ENCODE measurements at places on chromosomes 12 and 14.

- no peak for DNase-seq
Measured at GRCh38 chr12:25447046-25447445, 106.0 kb downstream of the LMNTD1 start.

DNA sequence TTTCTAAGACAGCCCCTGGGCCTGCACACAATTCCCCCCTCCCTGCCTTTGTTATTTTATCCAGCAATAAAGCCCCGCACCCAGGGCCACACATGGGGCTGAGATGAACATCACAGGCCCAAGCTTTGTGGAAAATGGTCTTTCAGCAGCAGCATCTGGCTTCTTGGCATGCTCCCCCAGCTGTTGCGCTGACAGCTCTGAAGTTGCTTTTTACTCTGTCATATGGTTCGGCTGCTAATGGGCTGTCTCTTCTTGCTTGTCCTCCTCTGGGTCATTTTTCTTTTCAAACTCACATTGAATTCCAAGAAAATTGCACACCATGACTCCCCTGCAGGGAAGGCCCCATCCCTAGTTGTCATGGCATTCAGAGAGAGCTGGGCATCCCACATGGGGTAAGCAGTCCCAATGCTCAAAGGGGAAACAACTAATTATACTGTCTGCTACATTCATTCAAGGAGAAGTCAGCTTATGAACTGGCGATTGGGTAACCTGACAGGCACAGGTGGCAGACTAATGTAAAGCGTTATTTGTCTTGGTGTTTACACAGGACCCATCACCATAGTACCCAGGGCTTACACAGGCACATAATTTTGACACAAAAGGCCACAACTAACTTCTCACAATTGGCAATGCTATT lies 74.0 kb upstream of the CDKN3 start:
- no peak for DNase-seq

- no peak for DNase-seq
Measured at GRCh38 chr12:67442347-67442841, 173.2 kb downstream of the CAND1 start.

GRCh38 chr14:27528328-27528727 lies 930.5 kb upstream of the NOVA1 start:
- DNase-seq: no peak

DNA sequence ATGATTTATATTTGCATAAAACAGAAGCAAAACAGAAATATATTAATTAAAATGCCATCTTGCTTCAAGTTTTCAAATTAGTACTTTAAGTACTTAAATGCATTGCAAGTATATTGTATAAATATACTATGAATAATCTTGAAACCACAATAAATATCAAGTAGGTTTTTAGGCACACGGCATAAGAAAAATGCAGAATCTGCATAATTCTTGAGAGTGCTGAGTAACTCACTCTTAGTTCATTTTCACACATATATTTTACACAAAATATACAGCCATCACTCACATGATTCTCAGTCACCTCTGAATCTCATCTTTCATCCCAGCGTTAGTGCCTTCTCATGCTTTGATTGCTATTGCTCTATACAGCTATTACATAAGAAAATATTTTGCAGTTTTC lies 51.9 kb downstream of the SLC6A15 start:
- no peak for DNase-seq

DNA sequence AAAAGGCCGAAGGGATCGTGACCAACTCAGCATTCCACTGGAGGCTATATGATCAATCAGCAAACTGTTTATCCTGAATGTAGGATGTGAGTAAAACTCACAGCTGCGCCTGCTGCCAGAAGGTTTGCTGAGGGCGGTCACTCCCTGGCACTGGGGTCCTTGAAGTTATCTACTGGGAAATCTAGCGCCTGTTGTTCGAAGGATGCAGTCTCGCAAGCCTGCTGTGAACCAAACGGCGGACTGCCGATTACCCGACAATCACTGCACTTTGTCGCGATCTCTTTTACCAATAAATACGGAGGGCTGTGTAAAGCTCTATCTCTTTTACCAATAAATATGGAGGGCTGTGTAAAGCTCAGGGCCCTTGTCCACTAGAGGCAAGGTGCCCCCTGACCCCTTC lies 12.9 kb downstream of the DDX51 start:
- no peak for DNase-seq

GRCh38 chr14:69280746-69281291 lies 20.9 kb downstream of the GALNT16 start:
- DNase-seq: no peak

DNA sequence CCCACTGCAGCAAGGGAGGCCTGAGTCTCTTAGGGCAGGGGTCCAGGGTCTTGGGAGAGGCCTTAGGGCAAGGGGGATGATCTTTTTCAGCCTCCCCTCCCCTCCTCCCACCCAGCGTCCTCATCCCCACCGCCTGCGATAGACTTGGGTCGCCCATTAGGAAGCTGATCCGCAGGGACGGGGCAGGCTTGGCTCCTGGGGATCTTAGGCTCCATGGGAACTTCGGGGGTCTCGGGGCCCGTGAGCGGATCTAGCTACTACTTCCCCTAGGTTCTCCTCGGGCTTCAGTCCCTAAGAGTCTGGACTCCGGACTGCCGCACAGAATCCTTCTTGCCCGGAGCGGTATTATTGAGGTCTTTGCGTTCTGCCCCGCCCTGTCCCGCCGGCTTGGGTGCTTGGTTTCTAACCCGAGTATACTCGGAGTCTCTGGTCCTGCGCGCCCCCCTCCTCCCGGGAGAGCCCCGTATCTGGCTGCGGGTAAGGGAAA lies 2.2 kb upstream of the PTHLH start:
- DNase-seq: no peak

DNA sequence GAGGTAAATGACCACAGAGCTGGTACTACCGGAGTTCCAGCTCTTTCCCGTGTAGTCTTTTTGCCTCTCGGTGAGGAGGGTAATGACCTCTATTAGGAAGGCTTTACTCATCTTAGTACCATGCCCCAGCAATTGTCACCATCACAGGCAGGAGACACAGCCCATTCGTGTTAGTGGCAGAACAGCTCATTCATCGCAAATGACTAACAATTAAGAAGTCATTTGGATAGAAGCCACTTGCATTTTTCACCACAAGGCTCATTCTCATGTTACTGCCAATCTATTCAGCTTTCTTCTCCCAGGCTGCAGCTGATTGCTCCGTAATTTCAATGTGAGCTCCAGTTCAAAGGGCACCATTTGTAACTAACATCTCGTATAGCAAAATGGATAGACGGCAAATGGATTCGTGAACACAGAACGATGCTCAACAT lies 718.8 kb upstream of the TMEM132C start:
- no peak for DNase-seq

DNA sequence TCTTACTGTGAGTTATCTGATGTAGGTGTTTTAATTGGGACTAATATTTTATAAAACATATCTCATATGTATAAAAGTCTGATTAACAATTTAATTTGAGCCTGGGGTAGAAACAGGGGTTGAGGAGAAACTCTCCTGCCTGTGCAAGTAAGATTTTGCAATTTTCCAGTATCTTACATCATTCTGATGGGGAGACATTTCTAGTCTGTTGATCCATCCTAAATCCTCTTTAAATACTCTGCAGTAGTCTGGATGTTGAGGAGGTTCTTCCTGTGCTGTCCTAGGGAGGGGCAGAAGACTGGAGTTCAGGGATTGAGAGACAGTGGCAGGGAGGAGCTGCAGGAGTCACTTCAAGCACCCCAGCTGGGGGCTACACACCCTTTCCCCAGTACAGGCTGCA lies 287.8 kb downstream of the ADGRD1 start:
- no peak for DNase-seq

DNA sequence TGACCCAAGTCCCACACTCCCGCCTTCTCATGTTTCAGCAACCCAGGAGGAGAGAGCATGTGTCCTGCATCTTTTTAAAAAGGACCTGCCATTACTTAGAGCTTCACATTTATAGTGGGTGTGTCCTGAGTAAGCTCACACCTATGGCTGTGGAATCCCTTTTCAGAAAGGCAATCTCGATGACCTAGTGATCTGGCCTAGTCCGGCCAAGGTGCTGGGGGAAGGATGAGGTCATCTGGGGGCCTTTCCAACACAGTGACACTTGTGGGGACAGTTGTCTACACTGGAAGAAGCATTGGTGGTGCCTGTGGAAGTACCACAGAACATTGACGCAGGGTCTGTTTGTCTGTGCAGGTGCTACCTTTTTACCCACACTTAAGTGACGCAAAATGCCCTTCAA lies 8.2 kb downstream of the TCP11L2 start:
- no peak for DNase-seq

DNA sequence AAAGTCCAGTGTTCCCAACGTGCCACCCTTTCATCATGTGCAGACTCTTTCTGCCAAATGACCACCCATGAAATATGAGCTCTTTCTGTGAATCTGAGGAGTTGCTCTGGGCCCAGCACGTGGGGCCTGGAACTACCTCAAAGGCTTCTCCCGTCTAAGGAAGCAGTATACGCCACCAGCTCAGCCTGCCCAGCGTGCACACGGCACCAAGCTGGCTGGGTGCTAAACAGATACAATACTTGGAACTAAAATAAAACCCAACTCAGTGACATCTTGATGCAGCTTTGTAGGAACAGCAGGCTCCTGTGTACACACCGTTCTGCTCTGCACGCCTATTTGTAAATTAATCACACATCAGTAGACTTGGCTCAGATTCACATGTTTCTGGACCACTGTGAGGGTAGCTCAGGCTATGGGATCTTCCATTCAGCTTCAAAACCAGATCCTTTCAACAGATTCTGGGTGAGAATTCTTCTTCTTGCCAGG lies 74.8 kb downstream of the ARL6IP4 start:
- DNase-seq: no peak

GRCh38 chr12:806200-806791 lies 53.9 kb downstream of the WNK1 start:
- no peak for DNase-seq

GRCh38 chr12:106769546-106769945 lies 4.9 kb upstream of the RIC8B start:
- DNase-seq: no peak

GRCh38 chr14:96082420-96083300 lies 43.5 kb downstream of the C14orf132 start:
- no peak for DNase-seq

DNA sequence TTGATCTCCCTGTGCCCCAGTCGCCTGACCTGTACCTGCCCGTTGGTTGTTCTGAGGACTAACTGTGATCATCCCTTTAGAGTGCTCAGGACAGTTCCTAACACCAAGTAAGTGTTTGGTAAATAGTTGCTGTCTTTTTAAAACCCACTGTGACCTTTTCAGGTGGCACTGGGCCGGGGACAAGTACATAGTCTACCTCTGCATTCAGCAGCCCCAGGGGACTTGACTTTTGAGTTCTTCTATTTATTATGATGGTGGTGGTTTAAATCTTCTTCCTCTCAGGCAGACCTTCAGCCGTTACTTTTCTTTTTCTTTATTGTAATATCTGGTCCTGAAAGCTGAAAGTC lies 38.8 kb downstream of the EVL start:
- DNase-seq: no peak

- no peak for DNase-seq
Measured at GRCh38 chr12:19575337-19576243, 136.3 kb downstream of the AEBP2 start.

DNA sequence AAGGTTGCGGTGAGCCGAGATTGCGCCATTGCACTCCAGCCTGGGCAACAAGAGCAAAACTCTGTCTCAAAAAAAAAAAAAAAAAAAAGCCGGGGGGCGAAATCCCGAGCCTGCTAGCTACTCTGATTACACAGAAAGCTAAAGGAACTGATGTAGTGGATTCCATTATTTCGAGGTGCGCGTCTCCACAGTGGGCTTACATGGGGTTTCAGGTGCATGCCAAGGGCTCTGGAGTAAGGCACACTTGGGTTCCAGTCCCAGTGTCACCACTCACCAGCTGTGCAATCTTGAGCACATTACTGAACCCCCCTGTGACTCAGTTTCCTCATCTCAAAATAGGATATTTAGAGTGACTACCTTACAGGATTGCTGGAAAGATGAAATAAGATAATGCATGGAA lies 1.7 kb upstream of the RAB15 start:
- DNase-seq: no peak

DNA sequence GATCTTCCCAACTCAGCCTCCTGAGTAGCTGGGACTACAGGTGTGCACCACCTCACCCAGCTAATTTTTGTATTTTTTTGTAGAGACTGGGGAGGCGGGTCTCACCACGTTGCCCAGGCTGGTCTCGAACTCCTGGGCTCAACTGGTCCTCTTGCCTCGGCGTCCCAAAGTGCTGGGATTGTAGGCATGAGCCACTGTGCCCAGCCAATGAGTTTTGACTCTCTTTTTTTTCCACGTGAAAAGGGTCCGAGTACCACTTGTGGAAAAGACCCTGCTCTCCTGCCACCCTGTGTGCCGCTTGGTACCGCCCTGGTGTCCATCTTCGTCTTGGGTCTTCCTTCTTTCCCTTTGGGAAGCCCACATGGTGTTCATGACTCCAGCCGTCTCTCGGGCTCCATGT lies 17.6 kb downstream of the TEDC1 start:
- DNase-seq: no peak

DNA sequence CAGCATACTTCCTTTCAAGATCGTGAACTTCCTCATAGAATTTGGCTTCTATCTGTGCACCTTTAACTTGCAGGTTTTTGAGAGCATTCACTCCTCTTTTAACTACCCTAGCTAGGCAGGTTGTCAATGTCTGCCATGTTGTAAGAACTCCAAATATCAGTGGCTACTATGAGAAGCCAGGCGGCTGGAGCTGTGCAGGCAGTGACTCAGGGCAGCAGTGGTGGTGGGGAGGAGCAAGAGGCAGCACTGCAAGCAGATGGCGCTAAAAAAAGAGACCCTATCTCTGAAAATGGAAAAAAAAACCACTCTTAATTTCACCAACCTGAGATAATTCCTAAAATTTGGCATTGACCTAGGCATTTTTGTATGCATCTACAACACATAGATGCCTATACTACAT lies 28.5 kb downstream of the YARS2 start:
- no peak for DNase-seq

DNA sequence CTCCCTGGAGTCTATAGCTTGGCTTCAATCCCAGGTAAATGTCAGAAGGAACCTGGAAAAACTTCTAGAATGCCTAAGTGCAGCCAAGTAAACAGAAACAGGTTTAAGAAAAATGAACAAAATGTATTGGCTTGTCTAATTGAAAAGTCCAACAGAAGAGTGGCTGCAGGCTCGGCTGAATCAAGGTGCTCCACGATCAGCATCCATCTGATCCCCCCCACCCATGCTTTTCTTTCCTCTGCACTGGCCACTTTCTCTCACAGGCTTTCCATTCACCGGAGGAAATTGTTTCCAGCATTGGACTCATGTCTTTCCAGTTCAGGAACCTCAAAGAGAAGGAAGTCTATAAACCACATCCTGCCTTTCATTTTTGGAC lies 42.0 kb upstream of the C14orf180 start:
- no peak for DNase-seq

GRCh38 chr14:92417759-92418158 lies 94.8 kb downstream of the SLC24A4 start:
- no peak for DNase-seq

Measured in stimulated activated naive CD4-positive, alpha-beta T cell treated with Interleukin-2 at 50 U/mL for 16 hours (primary cell).